ENCODE measurements at places on chromosomes 1 and 21.

DNA sequence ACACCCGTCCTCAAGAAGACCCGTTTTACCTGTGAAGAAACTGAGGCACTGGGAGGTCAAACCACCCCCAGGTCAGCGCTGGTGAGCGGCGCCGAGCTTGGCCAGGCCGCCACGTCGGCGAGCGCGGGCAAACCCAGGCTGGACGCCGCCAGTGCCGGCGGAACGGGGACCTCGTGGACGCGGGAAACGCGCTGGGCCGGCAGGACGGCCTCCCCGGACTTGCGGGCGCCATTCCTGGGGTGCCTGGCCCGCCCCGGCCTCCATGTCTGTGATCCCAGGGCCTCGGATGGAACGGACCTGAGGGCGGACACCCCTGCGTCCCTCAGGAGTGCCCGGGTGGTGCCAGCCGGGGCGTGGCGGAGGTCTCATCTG lies 764 bp upstream of the SUMO3 start:
- DNase-seq = no peak

- DNase-seq = no peak
Observed at GRCh38 chr1:21837476-21837875, 25.4 kb downstream of the LDLRAD2 start.

- no peak for DNase-seq
Observed at GRCh38 chr1:119827010-119827409, 15.8 kb upstream of the REG4 start.

DNA sequence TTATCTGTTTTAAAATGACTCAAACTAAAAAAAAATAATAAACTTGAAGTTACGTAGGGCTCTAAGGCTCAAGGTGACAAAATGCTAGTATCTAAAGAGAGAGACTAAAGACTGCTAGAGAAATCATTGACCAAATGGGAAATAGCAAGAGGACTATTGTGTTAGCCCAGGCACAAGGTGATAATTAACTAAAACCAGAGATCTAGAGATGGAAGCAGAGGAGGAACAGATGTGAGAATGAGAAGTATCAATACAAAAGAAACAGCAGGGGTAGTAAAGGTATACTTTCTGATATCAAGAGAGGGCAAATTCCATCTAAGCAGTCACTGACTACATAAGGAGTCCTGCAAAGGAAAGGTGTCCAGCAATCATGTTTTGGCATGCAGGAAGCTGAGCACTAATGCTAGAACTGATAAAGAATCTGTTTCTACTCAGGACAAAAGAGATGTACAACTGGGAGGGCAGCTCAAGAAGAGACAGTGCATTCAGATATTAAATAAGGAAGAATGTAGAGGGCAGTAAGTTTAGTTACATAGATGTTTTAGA lies 100.2 kb upstream of the GNG4 start:
- DNase-seq = no peak

- no peak for DNase-seq
Observed at GRCh38 chr21:26142363-26142762, 28.2 kb downstream of the APP start.

DNA sequence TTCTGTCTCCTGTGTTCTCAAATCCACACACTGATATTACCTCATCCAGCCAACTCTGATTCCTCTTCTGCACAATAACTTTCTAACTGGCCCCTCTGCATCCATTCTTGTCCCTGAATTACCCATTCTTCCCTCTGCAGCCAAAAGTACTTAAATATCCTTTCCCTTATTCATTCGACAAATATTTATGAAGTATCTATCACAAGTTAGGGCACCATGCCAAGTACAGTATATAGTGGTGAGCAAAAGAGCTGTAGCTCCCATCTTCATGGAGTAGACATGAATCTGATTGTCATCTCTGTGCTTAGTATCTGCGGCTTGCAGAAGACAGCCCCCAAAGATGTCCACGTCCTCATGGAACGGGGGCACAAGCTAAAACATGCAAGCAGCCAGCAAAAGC lies 316.8 kb downstream of the SETD4 start:
- DNase-seq = no peak

DNA sequence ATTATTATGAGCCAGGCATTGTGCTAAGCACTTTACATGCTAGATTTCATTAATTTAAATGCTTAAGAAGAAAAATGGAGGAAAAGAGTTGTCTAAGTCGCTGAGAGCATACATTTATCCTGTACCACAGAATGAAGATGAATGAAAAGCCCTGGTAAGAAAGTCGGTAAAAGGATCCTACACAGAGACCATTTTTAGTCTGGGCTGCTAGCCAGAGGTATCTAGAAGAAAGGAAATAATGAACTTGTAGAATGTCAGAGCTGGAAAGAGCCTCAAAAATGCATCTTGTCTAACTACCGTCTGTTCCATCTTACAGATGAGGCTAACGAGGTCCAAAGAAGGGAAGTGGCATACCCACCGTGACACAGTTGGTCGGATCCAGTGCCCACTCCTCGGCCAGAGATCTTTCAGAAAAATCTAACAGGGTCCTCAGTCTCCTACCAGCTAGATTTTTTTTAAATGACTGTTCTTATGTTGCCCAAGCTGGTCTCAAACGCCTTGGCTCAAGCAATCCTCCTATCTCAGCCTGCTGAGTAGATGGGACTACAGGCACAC lies 12.2 kb upstream of the TNR start:
- no peak for DNase-seq

- DNase-seq = no peak
Observed at GRCh38 chr1:39165049-39165448, 39.4 kb upstream of the MACF1 start.

DNA sequence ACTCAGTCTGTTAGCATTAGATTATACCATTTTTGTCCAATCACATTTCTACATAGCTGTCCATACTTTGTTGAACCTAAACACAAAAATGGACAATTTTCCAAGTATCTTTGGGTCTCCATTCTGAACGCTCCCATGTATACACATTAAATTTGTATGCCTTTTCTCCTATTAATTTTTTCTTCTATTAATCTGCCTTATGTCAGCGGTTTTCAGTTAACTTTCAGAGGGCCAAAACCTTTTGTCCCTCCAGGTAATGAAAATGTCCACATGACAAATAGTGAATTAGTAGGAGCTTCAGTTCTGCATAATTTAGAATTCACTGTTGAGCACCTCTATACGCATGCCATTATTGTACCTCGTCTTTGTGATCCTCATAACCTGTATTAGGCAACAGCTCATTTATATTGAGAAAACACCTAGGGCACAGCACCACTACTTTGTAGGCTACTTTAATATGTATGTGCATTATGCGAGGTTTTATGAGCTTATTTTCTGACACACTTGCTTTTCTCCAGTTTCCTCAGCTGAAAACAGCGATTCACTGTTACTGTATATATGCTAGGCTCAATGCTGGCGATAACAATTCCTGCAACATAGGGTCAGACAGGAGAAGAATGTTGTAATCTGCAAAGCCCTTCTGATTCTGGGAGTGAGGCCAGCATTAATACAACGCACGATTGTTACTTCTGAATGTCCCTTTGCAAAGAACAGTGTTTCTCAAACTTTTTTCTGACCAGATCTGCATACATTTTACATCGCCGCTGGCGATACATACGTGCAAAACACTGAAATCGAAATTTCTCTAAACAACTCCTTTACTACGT lies 1.1 kb upstream of the ABCD3 start:
- DNase-seq = peak; percentile 89

DNA sequence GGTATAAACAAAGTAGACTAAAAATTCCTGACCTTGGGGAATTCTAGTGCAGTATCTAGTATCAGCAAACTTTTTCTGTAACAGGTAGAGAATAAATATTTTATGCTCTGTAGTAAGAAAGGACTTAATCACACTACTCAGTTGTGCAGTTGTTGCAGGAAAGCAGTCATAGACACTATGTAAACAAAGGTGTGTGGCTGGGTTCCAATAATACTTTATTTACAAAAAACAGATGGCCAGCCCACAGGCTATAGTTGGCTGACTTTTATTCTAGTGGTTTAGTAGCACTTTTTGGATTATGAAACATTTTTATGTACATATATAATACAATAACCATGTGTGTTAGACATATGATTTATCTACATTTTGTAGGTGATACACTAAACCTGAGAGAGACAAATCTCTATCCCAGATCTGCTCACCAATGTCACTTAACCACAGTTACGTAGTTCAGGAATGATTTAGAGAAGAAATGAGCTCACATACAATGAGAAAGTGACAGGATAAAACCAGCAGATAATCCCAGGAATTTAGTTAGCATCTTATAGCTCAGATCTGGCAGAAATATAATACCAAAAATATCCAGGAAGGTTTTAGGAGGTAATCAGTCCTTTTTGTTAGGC lies 56.1 kb downstream of the MIER1 start:
- DNase-seq = no peak

DNA sequence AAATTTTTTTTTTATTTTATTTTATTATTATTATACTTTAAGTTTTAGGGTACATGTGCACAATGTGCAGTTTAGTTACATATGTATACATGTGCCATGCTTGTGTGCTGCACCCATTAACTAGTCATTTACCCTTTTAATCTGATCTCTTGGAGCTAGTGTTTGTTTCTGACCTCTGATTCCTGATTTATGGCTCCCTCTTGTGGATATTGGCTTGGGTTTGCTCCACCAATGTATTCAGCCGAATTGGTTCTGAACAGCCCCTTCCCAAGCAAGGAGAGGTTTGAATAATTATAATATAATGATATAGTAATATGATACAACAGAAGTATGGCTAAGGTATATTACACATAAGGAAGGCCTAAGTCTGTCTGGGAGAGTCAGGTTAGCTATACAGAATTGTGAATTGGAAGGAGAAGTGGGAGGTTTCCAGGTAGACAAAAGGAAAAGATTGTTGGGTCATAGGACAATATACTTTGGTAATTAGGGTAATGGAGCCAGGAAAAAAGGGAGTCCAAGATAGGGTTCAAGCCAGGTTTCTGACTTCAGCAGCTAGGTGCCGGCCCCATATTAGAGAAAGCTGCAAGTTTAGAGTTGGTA lies 53.1 kb upstream of the HMCN1 start:
- DNase-seq = peak; percentile 23

- no peak for DNase-seq
Observed at GRCh38 chr1:10649517-10650201, 146.8 kb downstream of the CASZ1 start.

DNA sequence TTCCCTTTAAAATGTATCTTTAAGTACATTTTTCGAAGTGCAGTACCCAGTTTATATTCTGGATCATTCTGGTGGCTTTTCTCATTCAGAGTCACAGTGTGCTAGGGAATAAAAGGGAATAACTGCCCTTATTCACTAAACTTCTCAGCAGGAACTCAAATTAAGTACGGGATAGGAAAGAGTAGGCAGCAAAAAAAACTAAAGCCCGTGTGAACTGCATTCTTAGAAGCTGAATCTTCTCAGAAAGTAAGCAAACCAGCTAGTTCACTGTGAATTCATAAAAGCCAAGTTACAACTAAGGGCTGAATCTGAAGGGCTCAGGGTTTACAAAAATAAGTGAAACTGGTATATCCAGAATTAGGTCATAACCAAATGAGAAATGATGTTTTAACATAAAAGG lies 22.0 kb downstream of the PRPF38A start:
- DNase-seq = no peak

DNA sequence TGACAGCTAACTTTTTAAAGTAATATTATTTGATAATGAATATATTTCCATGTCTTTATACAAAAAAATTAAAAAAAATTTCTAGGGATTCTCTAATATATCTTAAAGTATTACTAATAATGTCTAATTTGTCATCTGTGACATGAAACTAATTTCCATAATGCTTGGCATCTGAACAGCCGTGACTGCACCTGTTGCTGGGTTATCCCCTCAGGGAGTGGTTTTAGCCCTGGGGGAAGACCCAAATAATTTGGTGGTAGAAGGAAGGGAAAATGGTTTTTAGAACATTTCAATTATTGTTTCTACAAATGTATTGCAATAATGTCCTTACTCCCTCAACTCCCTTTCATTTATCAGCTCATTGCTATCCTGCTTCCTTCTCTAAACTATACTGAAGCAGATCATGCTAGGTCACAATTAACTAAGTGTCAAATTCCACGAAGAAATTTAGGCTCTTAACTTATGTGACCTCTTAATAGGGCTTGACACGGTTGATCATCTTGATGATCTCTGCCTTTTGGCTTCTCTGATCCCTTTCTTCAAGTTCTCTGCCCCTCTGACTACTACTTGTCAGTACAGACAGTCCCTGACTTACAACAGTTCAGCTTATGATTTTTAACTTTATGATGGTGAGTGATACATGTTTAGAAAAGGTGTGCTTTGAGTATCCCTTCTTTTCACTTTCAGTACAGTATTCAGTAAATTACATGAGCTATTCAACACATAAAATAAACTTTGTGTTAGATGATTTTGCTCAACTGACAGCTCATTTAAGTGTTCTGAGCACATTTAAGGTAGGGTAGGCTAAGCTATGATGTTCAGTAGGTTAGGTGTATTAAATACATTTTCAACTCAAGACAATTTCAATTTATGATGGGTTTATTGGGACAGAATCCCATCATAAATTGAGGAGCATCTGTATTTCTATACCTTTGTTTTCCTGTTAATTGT lies 26.4 kb upstream of the DPH5 start:
- DNase-seq = no peak

DNA sequence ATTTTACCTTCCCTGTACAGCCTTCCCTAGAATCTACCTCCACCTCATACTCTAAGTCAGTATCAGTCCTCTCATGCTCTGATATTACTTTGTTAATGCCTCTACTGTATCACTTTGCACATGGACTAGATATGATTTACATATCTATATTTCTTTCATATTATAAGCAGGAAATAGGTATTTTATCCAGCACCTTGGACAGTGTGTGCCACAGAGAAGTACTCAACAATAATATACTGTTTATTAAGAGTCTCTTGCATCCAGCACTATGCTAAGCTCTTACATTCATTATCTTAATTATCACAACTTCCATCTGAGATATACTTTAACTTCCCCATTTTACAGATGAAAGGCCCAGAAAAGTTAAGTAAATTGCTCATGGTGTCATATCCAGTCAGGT lies 247.9 kb upstream of the DAB1 start:
- DNase-seq = no peak

GRCh38 chr21:31273278-31273677 lies 70.8 kb downstream of the TIAM1 start:
- no peak for DNase-seq

DNA sequence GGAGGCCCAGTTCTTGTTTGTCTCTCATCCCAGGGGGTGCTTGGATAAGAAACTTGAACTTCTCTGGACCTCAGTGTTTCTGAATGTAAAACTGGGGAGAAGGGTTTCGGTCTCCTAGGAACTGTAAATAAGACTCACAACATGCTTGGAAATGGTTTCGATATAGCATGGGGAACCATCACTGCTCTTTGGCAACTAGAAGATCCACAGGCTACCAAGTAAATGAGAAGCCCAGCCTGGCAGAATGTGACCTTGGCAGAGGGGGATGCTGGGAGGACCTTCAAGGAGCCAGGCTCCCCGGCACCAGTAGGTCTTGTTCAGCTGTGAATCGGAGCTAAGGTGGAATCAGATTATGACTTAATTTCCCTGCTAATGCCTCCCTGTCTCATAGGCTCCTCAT lies 3.7 kb downstream of the ARL8A start:
- no peak for DNase-seq

GRCh38 chr1:26221094-26221493 lies 12.9 kb upstream of the CEP85 start:
- no peak for DNase-seq

- no peak for DNase-seq
Observed at GRCh38 chr21:25961042-25961441, 209.5 kb downstream of the APP start.

Data from retinal pigment epithelial cell (primary cell).